ENCODE measurements at places on chromosomes 7 and 10. TPM values are rescaled to one million over a fixed set of nuclear protein-coding genes. Genes with fewer than 3 reads are reported as not detected.

DNA sequence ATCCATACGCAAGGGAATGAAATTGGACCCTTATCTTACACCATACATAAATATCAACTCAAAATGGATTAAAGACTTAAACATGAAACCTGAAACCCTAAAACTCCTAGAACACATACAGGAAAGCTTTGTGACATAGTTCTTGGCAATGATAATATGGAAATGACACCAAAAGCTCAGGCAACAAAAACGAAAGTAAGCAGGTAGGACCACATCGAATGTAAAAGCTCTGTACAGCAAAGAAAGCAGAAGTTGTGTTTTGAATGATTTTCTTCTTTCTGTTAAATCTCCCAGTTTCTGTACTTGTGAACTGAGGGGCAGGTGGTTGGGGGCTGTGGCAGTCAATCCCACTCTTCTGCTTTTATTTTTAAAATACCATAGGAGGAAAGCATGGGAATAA lies 368.4 kb upstream of the PODXL start:
- no peak for DNase-seq

DNA sequence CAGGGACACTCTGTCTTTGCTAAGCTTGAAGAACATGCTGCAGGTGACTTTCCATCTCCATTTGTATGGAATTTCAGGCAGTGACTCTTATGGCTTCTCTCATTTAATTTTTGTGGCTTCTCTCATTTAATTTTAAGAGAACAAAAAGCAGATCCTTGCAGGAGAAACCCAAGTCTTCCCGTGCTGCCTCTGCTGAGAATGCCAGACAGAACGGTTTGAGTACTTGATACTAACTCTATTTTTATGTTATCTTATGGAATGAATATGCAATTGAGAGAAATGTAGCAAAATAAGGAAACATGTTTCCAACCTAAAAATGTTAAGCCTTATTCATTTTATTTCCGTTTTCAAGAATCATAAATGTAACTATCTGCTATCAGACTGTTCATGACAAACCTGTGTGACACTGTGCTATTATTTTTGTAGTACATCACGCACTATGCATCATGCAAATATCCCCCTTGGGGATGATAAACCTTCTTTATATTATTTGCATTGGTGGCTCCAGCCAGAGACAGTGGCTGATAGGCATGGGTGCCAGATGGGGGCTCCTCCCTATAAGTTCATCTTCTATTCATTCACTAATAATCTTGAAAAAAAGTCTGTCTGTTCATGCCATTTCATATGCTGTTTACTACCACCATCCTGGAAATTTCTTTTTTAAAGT lies 6.9 kb upstream of the RAPGEF5 start:
- no peak for DNase-seq

- DNase-seq = peak; percentile 31
Measured at GRCh38 chr7:123537026-123537642, 2.7 kb upstream of the IQUB start.

Gene SPRN
- total RNA-seq = not detected

DNA sequence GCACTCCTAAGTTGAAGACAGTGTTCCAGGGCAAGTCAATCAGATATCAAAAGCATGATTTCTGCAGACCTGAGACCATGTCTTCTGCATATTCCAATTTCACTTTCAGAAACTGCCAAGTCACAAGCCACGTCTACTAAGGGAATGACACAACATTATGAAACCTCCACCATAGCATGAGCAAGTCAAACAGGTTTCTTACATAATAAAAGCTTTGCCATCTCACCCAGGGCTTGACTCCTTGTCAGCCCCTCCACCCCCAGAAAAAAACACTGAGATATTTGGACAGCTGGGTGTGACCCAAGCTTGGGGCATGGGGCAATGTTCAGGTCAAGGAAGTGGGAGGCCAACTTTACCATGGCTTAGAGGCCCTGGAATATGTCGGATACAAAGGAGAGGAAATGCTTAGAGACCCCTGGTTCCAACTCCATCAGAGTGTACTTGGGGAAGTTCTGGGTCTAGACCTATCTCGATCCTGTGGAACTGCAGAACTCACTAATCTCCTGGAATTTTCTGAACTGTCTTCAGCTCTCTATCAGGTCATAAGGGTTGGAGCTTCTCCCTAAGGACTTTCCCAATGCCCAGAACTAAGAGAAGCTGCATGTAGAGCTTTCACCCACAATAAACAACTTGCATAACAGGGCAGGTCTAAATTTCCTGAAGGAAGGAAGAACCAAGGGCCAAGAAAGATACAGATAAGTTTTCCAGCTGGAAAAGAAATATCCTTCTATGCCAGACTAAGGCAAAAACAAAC lies 80.6 kb upstream of the NAMPT start:
- DNase-seq = no peak

GRCh38 chr10:97687785-97688781 lies 1.0 kb upstream of the AVPI1 start:
- peak; percentile 59 for DNase-seq

GRCh38 chr10:18664841-18665478 lies 5.7 kb downstream of the ARL5B start:
- DNase-seq = no peak

DNA sequence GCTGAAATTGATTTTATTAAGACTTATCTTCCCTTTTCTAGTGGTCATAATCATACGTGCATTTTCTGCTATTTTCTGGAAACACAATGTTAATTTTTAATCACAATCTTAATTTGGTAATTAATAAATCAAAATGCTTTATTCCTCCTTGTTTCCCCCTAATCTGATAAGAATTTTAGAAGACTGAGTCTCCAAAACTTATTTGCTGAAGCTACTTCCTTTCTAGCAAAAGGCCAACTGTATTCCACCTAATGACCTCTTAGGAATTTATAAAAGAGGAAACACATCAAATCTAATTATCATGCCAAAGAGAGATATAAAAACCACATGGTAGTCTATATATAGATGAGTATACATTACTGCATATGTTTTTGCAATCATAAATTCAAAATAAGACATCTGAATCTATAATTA lies 140.6 kb downstream of the GNAI1 start:
- DNase-seq = no peak

GRCh38 chr10:27526242-27526641 lies 22.1 kb downstream of the RAB18 start:
- no peak for DNase-seq

GRCh38 chr7:40945788-40946187 lies 757.1 kb downstream of the INHBA start:
- DNase-seq = no peak

GRCh38 chr7:71868797-71869196 lies 543.3 kb downstream of the CALN1 start:
- peak; percentile 36 for DNase-seq

DNA sequence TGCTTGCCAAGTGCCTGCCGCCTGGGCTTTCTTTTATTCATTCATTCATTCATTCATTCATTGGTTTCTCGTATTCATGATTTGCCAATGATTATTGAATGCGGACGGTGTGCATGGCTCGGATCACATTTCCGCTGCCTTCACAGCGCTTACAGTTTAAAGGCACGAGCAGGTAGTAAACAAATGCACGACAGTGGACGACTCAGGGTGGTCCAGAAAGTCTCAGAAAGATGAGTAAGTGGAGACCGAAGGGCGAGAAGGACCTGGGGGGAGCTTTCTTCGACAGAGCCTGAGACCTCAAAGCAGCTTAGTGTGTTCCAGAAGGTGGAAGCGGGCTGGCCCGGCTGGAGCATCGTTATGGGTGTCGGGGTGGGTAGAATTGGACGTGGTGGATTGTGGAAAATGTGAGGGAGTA lies 506 bp downstream of the MCM10 start:
- DNase-seq = peak; percentile 10

DNA sequence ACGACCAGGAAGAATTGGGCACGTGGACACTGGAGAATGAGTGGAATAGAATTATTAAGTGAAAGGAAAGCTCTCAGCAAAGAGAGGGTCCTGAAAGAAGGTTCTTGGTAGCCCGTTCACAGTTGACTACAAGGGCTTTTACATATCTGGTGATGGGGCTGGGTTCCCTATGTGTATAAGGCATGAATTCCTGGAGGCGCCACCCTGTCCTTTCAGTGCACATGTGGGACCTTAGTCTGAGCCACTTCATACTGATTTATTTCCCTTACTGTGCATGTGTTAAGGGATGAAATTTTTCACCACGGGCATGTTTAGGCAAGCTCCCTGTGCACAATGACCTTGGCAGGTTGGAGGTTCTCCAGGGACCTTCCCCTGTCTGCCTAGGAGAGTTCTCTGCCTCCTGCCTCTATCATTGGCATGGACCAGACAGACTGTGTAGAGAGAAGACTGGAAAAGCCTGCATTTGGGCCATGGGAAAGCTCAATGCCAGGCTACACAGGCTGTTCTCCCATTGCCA lies 145.9 kb upstream of the ITGB1 start:
- no peak for DNase-seq

DNA sequence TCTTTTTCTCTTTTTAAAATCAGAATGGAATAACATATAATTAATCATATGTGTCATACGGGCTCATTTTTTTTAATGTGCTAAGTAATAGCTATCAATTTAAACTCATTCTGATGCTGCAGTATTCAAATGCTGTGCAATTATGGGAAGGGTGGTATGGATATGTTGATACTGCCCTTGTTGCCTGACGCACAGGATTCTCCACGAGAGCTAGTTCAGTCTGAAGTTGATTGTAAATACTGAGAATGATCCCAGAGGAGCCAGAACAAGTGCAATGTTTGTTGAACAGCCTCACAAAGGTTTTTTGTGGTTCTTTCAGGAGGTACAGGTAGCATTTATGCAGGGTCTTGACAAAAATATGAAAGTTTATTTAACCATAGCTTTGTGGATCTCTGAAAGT lies 13.4 kb downstream of the NPY start:
- no peak for DNase-seq

Gene ATXN7L1
- total RNA-seq = 1.6 TPM

GRCh38 chr7:36208997-36209813 lies 56.2 kb downstream of the EEPD1 start:
- DNase-seq = no peak

- no peak for DNase-seq
Measured at GRCh38 chr7:50790381-50790780, 7.7 kb upstream of the GRB10 start.

DNA sequence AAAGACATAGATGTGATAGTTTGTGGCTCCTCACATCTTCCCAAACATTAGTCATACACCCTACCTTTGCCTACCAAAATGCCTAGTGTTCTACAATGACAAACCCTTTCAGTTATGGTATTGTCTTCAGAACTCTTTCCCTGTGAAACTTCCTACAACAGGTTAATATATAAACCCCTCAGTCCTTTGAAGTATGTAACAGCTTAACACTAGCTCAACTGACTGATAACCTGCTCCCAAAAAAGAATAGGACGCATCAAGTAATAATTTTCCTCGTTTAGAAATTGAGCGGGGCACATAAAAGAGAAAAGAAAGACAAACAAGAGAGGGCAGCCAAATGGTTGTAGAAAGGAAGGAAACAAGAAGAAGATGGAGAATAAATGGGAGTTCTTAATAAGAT lies 49.9 kb upstream of the RNF148 start:
- no peak for DNase-seq

Gene TMEM184A
- total RNA-seq = 3.6 TPM

- DNase-seq = peak; percentile 75
Measured at GRCh38 chr10:60810437-60811182, 32.3 kb downstream of the CDK1 start.
